Smooth muscle cell of the brain vasculature (primary cell): ENCODE measurements at places on chromosomes 4 and X.

GRCh38 chr4:8592366-8593263 lies at the start of gene CPZ:
TSS of gene CPZ (plus strand) at chr4:8592765. CDS start at chr4:8592834, 69 bp downstream.
- DNase-seq = no peak

GRCh38 chrX:154408659-154409221 lies 314 bp downstream of the DNASE1L1 start:
- no peak for DNase-seq

GRCh38 chr4:1601533-1601835 lies 82.6 kb downstream of the FAM53A start:
- DNase-seq = no peak

- no peak for DNase-seq
These were observed 189.3 kb downstream of the DHRSX start for GRCh38 chrX:2311501-2311900.

DNA sequence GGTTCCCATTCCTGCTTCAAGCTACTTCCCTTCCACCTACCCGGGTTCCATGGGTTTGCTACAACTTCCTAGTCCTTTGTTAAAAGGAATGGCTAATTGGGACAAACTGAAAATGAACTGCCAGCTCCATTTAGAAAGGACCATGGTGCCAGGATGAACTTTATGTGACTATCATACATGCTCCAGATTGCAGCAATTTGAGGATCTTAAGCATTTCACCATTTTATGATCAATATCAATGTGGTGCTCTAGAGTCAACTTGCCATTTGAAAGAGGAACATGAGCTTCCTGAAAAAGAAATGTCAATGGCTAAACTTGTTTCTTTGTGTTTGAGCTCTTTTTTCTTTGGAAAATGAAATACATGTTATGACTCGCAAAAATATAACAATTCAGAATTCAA lies 92.7 kb upstream of the IL15 start:
- no peak for DNase-seq

GRCh38 chr4:142324572-142324971 lies 521.5 kb downstream of the INPP4B start:
- no peak for DNase-seq

- DNase-seq = no peak
These were observed 10.6 kb downstream of the CENPVL3 start for GRCh38 chrX:51608126-51608525.

DNA sequence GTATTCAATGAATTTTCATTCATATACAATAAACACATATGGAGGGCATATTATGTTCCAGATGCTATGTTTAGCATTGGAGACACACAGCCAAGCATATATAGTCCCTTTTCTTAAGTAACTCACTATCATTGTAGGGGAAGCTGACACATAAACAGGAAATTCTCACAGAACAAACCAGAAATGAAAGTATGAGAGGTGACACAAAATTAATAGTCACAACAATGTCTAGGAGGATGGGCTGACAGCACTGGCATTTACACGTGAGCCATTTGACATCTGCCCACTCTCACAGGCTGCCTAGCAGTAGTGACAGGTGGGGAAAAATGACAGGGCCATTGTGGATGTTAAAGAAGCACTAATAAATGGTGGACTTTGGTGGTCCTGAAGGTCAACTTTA lies 2.6 kb upstream of the CNOT6L start:
- no peak for DNase-seq

DNA sequence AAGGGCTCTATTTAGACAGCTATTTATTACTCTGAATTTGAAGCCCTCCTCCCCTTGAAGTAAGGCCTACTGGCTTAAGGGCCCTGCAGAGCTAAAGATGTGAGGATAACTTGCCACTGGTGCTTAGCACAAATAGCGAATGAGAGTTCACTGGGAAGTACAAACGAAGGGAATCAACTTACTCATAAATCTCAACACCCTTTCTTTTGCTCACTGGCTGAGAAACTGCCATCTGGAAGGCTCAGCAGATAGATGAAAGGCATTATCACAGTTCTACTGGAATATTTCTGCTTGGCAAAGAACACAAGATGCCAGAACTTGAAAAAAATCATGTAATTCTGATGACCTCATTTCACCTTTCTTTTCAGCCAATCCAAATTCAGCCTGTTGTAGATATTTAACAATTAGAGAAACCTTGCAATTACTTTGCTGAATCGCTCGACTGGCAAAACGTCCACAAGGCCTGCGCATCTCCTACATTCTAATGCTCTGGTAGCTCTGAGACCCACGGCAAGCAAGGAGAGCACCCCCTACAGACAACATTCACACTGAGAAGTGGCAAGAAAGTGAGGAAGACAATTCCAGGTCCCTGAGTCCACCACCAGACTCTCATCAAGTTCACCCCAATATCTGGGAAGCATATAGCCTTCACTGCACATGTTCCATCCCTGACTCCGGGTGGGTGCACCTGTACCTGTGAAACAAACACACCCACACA lies 27.5 kb downstream of the TSPAN5 start:
- no peak for DNase-seq

DNA sequence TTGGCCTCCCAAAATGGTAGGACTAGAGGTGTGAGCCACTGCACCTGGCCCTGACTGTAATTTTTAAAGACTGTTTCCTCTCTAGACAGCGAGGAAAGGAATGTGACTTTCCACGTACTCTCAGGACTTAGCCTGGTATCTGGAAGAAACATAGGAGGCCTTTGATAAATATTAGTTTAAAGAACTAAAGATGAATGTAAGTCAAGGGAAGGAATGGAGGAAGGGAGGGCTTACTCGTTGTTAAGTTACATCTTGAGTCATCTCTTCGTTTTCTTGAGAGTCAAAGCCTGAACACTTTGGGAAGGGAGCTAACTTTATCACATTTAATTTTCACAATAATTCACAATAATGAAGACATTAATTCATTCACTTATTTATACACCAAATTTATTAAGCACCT lies 7.2 kb upstream of the LNX1 start:
- DNase-seq = no peak

- no peak for DNase-seq
These were observed 49.6 kb downstream of the MAP7D2 start for GRCh38 chrX:20066968-20067708.

- no peak for DNase-seq
These were observed 424.5 kb upstream of the PCDH7 start for GRCh38 chr4:30295652-30296051.

- DNase-seq = no peak
These were observed 84.4 kb downstream of the LRP2BP start for GRCh38 chr4:185311113-185311888.

DNA sequence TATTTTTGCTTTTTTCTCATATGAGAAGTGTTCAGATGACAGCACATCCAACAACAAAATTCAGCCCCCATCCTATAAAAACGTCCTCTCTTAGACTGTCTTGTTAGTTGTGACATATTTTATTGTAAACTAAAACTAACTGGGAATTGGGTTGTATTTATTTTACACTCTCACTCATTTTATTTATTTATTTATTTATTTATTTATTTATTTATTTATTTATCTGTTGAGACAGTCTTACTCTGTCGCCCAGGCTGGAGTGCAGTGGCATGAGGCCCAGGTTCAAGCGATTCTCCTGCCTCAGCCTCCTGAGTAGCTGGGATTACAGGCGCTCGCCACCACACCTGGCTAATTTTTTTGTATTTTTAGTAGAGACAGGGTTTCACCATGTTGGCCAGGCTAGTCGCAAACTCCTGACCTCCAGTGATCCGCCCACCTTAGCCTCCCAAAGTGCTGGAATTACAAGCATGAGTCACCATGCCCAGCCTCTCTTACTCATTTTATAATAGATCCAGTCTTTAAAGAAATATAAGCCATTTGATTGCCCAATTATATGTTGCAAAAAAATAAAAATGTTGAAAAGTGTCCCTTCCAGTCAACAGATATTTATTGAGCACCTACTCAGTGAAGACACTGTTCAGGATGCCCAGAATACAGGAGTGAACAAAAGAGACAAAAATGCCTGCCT lies 44.6 kb downstream of the PALLD start:
- no peak for DNase-seq

- no peak for DNase-seq
These were observed 354.9 kb downstream of the GPAT3 start for GRCh38 chr4:83890816-83891215.

DNA sequence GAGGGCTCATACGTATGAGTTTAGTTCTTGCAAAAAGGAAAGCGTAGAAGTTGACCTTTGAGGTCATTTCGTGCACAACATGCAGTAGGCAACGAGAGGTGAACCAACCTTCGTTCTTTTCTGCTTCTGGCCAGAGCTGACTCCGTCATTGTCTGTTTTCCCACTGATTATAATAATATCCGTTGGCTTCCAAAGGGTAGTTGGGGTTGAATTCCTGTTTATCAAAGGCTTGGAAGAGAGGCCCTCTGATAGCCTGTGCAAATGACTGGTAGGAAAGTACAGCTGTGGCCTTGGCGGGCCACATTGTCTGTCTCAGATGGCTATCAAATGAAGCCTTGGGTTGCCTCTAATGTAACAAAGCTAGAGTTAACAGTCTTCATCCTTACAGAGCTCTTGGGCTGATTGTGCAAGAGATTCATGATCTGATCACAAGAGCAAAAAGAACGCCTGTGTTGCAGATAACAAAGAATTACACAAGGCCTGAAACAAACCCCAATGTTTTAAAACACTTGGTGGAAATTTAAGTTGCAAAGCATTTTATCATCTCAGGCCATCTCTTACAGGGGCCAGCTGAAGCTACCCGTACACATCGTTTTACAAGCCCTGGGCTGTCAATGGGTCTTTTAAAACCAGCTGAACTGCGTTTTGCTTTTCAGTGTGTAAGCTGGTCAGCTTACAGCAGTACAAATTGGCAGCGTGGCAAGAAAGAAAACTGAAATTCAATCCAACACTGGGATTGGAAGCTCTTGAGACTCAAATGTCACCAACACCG lies 46.1 kb upstream of the FAM9C start:
- DNase-seq = no peak

GRCh38 chr4:6342530-6343293 lies 73.1 kb downstream of the WFS1 start:
- DNase-seq = no peak

DNA sequence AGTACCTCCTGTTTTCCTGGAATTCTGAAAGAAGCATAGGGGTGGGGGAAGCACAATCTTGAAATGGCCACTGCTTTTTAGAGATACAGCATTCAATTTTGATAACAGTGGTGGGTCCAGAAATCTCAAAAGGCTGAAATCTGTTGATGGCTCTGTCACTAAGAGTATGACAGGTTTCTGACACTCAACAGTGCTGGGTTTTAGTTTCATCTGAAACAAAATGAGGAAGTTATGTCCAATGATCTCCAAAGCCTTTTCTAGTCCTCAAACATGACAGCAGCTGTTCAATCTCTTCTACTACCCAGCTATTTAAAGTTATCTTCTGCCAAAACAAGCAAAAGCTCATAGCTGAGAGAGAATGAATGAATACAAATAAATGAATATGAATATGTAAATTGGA lies 110.5 kb downstream of the IL1RAPL1 start:
- no peak for DNase-seq

DNA sequence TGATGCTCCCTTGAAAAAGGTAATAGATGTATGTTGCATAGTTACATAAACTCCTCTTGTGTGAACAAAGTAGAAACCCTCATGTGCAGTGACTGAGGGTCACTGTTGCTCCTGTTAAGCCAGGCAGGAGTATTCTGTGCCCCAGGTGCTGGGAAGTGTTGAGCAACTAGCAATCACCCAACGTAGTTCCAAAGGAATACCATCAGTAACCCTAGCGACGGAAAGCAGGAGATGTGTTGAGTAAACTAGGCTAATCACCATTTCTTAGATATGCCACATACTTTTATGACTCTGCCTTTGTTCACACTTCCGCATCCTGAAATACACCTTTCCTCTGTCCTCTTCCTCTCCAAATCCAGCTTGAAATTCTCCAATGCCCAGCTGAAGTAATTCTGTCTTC lies 50.9 kb upstream of the TAB3 start:
- DNase-seq = no peak

GRCh38 chr4:165351359-165352130 lies 24.1 kb downstream of the MSMO1 start:
- DNase-seq = no peak

GRCh38 chr4:95838192-95838591 lies 1.7 kb upstream of the PDHA2 start:
- DNase-seq = no peak

DNA sequence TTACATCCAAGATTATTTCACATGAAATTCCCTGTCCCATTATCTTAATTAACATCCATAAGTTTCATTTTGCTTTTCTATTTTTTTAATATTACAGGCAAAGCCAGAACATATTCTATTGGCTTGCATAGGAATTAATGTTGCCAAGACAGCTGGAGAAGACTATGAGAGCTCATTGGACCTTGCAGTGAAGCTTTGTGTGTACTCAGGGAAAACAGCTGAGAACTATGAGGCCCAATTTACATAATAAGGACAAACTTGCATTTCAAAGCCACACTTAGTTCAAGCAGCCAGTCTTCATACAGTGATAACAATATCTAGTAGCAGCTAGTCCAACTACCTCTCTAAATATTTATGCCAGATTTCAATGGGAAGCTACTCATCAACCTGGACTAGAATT lies 134.4 kb downstream of the DDX53 start:
- no peak for DNase-seq

GRCh38 chr4:91426725-91427124 lies 877.0 kb upstream of the GRID2 start:
- no peak for DNase-seq

DNA sequence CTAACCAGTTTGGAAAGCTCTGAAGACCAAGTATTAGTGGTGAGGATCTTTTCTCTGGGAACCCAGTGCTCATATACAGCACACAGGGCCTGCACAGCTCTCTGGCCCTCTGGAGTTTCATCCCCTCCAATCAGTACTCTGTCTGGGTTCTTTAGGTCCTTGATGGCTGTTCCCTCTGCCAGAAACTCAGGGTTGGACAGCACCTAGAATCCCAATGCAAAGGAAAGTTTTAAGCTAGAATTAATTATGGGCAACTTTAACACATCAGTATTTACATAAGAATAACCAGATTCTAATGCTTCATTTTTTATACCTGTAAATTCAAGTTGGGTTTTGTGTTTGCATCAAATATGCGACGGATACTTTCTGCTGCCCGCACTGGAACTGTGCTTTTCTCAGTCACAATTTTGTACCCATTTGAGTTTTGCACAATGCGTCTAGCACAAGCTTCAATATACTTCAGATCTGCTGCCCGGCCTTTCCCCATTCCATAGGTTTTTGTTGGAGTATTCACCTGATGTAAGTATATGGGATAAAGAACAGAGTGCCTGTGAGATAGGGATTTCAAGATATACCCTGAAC lies 16.8 kb downstream of the UGDH start:
- DNase-seq = no peak

DNA sequence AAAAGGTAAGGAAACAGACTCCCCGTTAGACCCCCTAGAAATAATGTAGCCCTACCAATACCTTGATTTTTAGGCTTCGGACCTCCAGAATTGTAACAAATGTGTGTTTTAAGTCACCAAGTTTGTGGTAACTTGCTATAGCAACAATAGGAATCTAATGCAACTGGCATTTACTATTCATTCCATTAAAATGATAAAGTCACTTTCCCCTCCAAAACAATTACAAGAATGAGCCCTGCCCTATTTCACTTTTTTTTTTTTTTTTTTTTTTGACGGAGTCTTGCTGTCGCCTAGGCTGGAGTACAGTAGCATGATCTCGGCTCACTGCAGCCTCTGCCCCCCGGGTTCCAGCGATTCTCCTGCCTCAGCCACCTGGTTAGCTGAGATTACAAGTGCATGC lies 3.5 kb upstream of the DDX60L start:
- DNase-seq = no peak
